RPMI8226 (cell line): ENCODE measurements at places on chromosomes 1 and 21.
A peak's percentile ranks its signal among the peaks of the same experiment; 100 is the strongest.

DNA sequence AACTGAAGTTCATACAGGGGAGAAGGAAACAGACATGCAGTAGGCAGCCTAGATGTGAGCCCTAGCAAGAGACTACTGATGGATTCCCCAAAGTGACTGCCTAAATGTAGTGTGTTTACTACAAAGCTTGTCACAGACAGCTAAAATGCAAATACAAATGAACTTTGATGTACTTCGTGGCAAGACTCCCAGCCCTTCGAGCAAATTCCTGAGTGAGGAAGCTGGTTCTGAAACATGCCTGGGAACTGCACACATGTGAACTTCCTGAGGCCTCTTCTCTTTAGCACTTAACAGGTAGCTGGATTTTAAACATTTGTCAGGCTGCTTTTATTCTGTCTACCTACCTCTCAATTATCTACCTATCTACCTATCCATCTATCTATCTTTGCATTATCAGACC lies 6.7 kb upstream of the IRF2BP2 start:
- no peak for DNase-seq

DNA sequence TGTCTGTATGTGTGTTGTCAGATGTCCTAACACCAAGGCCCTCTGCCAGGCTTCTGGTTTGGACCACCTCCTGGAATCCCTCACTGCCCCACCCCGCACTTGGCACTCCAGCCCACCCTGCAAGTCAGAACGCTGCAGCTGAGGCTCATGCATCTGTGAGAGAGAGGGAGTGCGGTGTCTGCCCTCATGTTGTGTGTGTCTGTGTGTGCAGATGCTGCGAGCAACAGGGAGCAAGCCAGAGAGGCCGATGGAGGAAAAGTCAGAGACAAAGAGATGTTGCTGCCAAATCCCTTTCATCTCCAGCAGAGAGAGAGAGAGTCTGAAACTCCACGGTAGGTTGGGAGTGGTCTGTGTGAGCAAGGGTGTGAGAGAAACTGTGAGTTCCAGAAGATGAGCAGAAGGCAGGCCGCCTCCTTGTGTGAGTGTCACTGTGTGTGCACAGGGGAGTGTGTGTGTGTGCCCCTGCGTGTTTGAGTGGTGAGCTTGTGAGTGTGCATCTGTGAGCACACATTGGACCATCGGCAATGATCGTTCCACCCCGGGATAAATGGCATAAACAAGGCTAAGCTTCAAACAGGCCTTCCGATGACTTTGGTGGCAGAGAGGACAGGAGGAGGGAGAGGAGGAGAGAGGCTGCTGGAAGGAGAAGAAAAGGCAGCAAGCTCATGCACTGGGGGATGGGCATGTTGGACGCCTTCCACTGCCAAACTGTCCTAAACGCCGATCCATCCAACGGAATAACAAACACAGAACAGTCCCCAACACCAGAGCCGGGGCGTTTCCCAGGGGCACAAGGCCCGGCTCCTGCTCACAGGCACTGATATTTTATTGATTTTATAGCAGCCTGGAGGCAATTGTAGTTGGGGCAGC lies 99.2 kb upstream of the GRIK3 start:
- DNase-seq, result no peak

- DNase-seq, result no peak
Measured at GRCh38 chr1:91897016-91897415, 11.1 kb upstream of the TGFBR3 start.

DNA sequence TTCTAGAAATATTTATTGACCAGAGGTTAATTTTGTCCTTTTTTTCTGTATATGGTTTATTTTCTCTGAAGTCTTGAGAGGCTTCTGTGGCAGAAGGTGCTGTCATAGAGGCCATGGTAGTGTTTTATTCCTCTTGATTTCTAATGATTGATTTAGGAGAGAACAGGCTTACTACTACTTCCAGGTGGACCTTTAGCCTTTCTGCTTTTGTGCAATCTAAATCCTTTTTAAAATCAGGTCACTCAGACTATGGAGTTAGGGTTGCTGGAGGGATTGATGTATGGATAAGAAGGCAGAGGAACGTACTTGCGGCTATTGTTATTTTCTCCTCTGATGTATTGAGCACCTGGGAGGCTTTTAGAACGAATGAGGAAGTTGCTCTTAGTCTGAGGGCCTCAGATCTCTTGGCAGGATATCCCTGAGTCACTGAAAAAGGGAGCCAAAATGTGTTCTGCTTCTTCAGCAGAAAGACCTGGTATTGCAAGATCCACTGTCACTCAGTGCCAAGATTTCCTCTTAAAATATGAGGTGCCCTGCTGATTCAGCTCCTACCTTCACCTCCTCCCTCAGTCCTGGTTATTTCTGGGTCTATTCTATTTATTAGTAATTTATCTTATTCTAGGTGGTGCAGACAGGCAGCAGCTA lies 277.4 kb downstream of the ZNF648 start:
- DNase-seq, result peak; percentile 91

DNA sequence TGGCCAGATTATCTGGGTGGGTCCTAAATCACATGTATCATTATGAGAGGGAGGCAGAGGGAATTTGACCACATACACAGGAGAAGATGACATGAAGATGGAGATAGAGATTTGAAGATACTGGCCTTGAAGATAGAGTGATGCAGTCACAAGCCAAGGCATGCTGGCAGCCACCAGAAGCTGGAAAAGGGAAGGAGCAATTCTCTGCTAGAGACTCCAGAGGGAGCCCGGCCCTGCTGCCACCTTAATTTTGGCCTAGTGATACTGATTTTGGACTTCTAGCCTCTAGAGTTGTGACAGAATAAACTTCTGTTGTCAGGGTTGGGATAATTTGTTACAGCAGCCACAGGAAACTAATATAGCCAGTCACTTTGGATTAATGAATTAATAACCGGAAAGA lies 2.2 kb upstream of the PRDM2 start:
- peak; percentile 20 for DNase-seq

DNA sequence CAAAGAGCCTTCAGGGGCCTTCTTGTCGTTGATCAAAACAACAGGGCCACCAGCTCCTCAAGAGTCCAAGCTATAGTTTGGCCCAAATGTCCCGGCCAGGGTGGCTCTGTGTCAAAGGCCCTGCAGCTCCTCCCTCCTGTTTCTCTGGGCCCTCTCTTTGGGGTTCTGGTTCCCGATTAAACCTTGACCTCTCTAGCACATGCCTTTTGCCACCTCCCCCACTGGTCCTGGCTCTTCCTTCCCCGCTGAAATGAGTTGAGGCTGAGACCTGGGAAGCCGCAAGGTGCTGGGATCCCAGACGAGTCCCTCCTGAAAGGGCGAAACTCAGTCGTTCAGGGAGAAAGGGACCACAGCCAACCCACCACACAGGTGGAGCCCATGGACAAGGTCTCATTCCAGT lies 56.9 kb downstream of the CASZ1 start:
- DNase-seq, result no peak

- no peak for DNase-seq
Measured at GRCh38 chr1:223225061-223225460, 82.0 kb upstream of the TLR5 start.

- DNase-seq, result no peak
Measured at GRCh38 chr1:96882096-96882495, 160.5 kb downstream of the PTBP2 start.

DNA sequence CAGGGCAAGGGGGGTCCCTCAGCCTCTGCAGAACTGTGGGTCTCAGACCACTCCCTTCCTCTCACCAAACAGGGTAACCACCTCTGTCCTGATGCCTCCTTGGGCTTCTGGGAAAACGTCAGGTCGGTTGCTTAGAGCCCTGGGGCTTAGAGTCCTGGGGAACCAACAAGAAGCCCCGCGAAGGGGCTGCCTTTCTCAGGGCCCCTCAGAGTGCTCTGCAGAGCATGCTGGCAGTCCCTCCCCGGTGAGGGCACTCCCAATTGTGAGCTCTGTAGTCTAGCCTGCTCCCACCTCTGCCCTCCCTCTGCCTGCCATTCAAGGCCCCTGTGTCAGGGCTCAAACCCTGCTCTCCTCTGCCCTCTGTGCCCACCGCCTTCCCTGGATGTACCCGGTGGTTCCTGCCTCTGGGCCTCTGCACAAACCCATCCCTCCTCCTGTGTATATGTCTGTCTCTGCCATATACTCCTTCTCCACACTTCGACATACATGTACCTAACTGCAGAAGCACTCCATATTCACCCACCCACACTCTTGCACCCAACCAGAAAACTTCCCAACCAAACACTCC lies 92.3 kb downstream of the DMRTB1 start:
- DNase-seq, result no peak

DNA sequence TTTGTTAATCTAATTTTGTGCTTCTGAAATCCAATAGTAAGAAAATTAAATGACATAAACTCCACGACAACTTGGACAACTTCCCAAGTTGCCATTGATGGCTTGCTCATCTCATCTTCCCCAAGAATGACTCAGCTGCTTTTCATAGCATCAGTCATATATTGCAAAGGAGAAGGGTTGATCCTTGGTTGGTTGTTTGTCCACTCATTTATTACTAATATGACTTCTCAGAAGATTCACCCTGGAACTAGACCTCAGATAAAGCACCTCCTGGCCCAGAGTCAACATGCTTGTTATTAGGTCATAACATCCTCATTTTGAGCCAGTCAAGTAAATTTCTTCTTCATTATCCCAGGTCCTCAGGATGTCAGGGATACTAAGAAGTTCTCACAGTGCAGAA lies 2.3 kb upstream of the LCE3D start:
- DNase-seq, result no peak

DNA sequence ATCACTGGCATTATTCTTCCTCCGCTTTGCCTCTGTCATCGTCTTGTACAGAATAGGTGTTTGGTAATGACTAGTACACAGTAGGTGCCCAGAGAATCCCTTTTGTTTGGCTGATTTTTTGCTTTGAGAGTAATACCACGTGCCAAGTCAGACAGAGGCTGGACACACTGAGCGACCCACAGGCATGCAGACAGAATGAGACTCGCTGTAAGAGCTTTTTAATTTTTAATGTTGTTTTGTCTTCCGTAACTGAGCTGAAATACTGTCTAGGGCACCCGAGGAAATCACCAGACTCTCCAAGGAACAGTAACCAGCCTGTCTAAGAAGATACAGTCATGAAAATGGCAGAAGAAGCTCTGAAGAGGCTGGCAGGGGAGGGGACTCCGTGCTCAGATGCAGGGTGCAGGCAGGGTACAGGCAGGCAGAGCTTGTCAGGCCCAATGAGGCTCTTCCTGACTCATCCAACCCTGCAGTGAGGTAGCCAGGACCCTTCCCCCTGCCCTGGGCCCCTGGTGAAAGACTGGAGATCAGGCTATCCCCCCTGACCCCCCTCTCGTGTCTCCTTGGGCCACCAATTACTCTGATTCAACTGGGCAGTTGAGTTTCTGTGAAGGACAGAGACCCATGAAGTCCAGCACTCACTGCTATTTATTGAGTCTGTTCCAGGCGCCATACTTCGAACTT lies 60.1 kb upstream of the ECE1 start:
- DNase-seq, result no peak

DNA sequence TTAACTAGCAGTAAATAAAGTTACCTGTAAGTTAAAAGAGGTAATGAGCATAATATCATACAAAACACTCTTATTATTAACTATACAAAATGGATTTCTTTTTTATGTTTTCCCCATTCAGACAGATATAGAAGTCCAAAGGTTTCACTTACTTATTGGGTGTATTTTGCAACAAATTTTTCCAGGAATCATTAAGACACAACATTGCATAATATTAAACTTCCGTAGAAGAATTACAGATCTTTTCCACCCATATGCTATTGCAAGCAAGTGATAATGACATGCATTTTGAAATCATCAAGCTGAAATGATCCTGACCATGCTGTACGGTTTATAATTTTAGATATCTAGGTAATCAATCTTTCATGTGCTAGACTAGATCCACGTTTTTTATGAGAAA lies 957.0 kb downstream of the NCAM2 start:
- no peak for DNase-seq

GRCh38 chr1:56188221-56188620 lies 391.1 kb downstream of the PLPP3 start:
- no peak for DNase-seq

GRCh38 chr1:206684478-206685333 lies at the start of gene MAPKAPK2:
Gene MAPKAPK2 (plus strand): TSS chr1:206684905. CDS start chr1:206685230, 325 bp downstream.
- peak; percentile 86 for DNase-seq

DNA sequence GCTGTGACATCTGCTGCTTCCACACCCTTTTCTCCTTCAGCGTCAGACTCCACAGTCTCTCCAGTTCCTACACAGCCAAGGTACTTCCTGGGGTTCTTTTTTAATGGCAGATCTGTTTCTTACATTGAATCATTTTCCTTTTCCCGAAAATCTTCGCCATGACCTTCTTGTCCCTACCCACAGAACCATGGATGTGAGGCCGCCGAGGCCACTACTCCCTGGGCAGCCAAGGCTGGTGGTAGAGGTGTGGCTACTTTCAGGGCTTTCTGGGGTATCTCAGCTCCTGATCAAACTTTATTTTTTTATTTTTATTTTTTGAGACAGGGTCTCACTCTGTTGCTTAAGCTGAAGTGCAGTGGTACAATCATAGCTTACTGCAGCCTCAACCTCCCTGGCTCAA lies 9.5 kb upstream of the LIN9 start:
- no peak for DNase-seq

- DNase-seq, result peak; percentile 64
Measured at GRCh38 chr1:211876851-211877590, 46.5 kb upstream of the LPGAT1 start.

DNA sequence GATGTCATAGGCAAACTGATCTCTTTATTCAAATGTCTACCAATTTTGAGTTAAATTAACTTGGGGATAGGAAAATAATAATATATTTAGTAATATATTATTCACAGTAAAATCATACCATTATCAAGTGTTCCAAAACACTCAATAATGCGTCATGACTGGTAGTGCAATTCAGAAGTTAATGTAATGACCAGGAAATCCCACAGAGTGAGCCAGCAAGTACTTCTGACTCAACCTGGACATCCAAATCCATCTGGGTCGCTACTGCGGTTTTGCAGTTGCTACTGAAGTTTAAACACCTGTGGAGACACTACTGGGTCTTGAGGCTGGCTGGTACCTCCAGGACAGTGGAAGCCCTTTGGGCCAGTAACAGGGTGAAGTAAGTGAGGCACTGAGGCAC lies 44.8 kb downstream of the DPYD start:
- DNase-seq, result no peak

GRCh38 chr1:67005068-67005467 lies 48.9 kb downstream of the SLC35D1 start:
- DNase-seq, result no peak

DNA sequence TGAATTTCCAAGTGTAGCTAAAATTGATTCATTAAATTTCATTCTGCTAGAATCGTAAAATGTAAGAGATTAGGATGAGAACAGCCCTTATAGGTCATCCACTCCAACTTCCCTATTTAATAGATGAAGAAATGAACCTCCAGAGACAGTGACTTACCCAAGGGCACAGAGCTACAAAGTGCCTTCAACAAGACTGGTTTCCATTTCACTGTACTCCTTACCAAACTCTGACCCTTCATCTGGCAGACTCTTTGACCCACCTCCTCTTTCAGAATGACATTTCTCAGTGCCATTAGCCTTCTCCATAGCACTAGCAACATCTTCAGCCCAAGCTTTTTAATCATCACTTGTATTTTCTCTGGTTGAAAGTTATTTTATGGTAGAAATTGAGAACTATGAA lies 161.3 kb downstream of the NEK7 start:
- DNase-seq, result no peak

GRCh38 chr1:155978973-155979429 lies 654 bp upstream of the ARHGEF2 start:
- DNase-seq, result peak; percentile 55
